ENCODE measurements at places on chromosomes 7 and 10. TPM values are rescaled to one million over a fixed set of nuclear protein-coding genes. Genes with fewer than 3 reads are reported as not detected.

GRCh38 chr7:40909346-40909980 lies 774.7 kb downstream of the SUGCT start:
- DNase-seq = no peak
- no peaks in the 10 kb centered on the region for H3K27me3 ChIP-seq
- H3K4me3 ChIP-seq = no peak overlapping the region
- H3K27ac ChIP-seq = no peak overlapping the region
- H3K36me3 ChIP-seq = no peaks in the 10 kb centered on the region
- H3K4me1 ChIP-seq = no peaks in the 10 kb centered on the region

DNA sequence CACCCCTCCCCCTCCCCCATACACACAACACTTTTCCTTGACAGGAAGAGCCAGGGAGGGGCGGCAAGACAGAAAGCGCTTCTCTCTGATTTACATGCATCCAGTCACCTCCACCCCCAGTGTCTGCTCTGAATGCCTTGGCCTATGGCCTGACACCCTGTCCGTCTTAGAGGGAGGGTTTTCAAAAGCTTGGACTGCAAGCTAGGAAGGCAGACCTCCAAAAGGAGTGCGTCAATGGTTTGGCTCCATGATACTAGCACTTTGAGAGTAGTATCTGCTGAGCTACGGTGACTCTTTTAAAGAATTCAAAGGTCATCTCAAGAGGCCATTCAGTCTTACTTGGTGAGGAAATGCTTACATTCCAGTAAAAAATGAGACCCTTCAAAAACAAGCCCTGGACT lies 20.3 kb upstream of the PAX2 start:
- no peak overlapping the region for H3K4me3 ChIP-seq
- DNase-seq = no peak
- H3K4me1 ChIP-seq = no peaks in the 10 kb centered on the region
- H3K27ac ChIP-seq = no peak overlapping the region

NYAP1 gene
- 1.9 TPM for total RNA-seq

ELFN1 gene
- 0.75 TPM for total RNA-seq

GRCh38 chr7:223118-223800 lies 30.9 kb downstream of the FAM20C start:
- peaks cover 7% of the 10 kb centered on the region for H3K4me1 ChIP-seq
- no peak overlapping the region for H3K27ac ChIP-seq
- DNase-seq = no peak

GRCh38 chr10:93166134-93166533 lies 92.4 kb downstream of the CYP26A1 start:
- no peaks in the 10 kb centered on the region for H3K36me3 ChIP-seq
- H3K27me3 ChIP-seq = no peaks in the 10 kb centered on the region
- H3K4me3 ChIP-seq = no peak overlapping the region
- no peaks in the 10 kb centered on the region for H3K4me1 ChIP-seq
- DNase-seq = peak; percentile 1

GRCh38 chr10:14513123-14513522 lies 182.4 kb upstream of the FRMD4A start:
- H3K4me1 ChIP-seq = no peaks in the 10 kb centered on the region
- no peak overlapping the region for H3K4me3 ChIP-seq
- no peak overlapping the region for H3K27ac ChIP-seq
- no peak for DNase-seq
- H3K27me3 ChIP-seq = no peaks in the 10 kb centered on the region

DNA sequence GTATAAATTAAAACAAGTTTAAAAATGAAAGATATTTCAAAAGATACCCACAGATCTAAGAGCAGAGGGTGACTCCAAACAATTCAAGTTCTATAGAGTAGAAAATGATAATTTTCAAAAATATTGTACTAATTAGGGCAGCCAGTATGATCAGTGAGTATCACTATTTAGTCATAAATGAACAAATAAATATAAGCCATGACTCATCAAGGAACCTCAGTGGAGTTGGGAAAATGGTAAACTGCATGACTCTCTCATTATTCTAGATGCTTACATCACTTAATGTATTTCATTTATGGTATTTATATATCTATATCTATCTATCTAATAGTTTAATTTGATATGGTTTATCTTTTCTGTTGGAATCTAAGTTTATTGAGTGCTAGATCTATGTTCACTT lies 94.3 kb downstream of the THSD7A start:
- H3K27ac ChIP-seq = peak overlapping the region; percentile 57
- DNase-seq = peak; percentile 74
- H3K36me3 ChIP-seq = no peaks in the 10 kb centered on the region

DNA sequence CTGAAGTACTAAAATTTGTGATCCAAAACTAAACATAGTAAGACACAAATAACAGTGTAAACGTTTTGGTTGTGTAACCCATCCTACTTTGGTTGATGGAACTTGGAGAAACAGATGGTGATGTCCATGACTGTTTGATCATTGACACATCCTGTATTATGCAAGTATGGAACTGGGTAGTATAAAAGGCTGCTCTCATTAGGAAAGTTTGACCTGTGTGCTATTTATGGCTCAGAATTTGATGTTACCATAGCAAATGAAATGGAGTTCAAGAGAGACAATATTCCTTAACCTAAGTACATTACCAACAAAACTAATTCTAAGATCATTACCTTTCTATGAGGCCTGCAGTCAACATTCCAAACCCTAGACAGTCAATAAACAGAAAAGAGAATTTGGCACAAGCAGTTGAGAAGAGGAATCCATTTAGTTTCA lies 39.9 kb downstream of the DKK1 start:
- H3K36me3 ChIP-seq = no peaks in the 10 kb centered on the region
- H3K27me3 ChIP-seq = no peaks in the 10 kb centered on the region
- peak; percentile 49 for DNase-seq
- H3K27ac ChIP-seq = no peak overlapping the region
- H3K4me3 ChIP-seq = no peak overlapping the region
- peaks cover 27% of the 10 kb centered on the region for H3K4me1 ChIP-seq

GRCh38 chr10:91493313-91493712 lies 83.2 kb downstream of the HECTD2 start:
- no peaks in the 10 kb centered on the region for H3K4me1 ChIP-seq
- DNase-seq = peak; percentile 65
- no peak overlapping the region for H3K4me3 ChIP-seq
- no peak overlapping the region for H3K27ac ChIP-seq
- no peaks in the 10 kb centered on the region for H3K36me3 ChIP-seq

DNA sequence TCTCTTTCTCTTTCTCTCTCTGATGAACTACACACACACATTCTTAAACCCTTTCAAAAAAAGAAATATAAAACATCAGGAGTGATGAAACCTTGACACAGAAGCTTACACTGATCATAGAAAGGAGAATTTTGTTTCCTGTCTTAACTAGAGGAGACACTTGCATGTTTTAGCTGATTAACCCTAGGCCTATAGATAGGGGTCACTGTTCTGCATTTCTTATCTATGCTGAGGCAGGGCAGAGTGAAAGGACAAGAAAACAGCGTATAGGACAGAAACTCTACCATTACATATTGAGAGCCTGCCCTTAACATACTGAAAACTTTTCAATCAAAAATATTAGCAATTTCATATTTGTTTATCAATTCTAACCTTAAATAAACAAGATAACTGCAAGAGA lies 680.6 kb upstream of the MBL2 start:
- H3K36me3 ChIP-seq = no peaks in the 10 kb centered on the region
- H3K27me3 ChIP-seq = no peaks in the 10 kb centered on the region
- no peaks in the 10 kb centered on the region for H3K4me1 ChIP-seq
- H3K4me3 ChIP-seq = no peak overlapping the region

GRCh38 chr10:112896273-112896672 lies 53.8 kb upstream of the TCF7L2 start:
- no peaks in the 10 kb centered on the region for H3K4me1 ChIP-seq
- H3K27ac ChIP-seq = no peak overlapping the region
- no peaks in the 10 kb centered on the region for H3K27me3 ChIP-seq
- no peaks in the 10 kb centered on the region for H3K36me3 ChIP-seq
- no peak for DNase-seq
- H3K4me3 ChIP-seq = no peak overlapping the region
